Kidney (tissue), 22 donors: ENCODE measurements at places on chromosomes 3 and 15. TPM values are rescaled to one million over a fixed set of nuclear protein-coding genes. Genes with fewer than 3 reads are reported as not detected.

- H3K27ac ChIP-seq: no peak overlapping the region
- no peaks in the 10 kb centered on the region for H3K36me3 ChIP-seq
- H3K4me1 ChIP-seq: no peaks in the 10 kb centered on the region
- DNase-seq: no peak
Measured at GRCh38 chr3:120143676-120144075, 49.4 kb upstream of the GSK3B start.

The TUBGCP4 gene
- 12.9 TPM for total RNA-seq

DNA sequence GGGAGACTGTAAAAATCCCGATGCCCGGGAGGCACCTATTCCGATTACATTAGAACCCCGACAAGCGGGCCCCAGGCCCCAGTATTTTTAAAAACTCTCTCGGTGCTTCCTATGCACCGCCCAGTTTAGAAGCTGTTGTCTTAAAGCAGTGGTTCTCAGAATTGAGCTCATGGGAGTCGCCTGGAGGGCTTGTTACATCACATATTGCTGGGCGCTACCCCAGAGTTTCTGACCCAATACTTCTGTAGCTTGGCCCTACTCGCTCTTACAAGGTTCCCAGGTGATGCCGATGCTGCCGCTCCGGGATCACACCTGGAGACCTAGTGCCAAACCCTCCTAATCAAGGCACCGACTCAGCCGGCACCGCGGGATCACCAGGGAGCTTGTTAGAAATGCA, 35.2 kb downstream of the CPN2 start:
- H3K4me3 ChIP-seq: peak overlapping the region; percentile 3
- H3K36me3 ChIP-seq: no peaks in the 10 kb centered on the region
- H3K27me3 ChIP-seq: no peaks in the 10 kb centered on the region
- peaks cover 21% of the 10 kb centered on the region for H3K4me1 ChIP-seq
- H3K27ac ChIP-seq: no peak overlapping the region

DNA sequence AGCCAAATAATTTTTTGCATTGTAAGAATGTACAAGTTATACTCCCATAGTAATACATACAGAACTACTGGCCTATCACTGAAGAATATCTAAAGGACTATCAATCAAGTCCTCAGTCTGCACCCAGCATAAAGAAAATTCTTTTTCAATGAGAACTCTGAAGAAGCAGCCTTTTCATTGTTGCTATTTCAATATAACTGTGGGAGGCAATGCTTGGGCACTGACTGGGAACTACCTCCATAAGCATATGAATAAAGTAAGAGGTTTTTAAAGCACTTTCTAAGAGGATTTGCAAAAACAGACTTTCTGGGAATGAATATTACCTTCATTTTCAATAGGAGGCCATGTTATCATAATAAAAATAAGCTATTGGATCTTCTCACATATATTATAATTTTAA, 24.6 kb upstream of the NECTIN3 start:
- H3K4me3 ChIP-seq: no peak overlapping the region
- no peaks in the 10 kb centered on the region for H3K27me3 ChIP-seq
- DNase-seq: no peak
- H3K4me1 ChIP-seq: no peaks in the 10 kb centered on the region
- H3K36me3 ChIP-seq: no peaks in the 10 kb centered on the region

- peak; percentile 98 for DNase-seq
- H3K27ac ChIP-seq: peak overlapping the region; percentile 89
- no peaks in the 10 kb centered on the region for H3K36me3 ChIP-seq
- peaks cover 56% of the 10 kb centered on the region for H3K4me1 ChIP-seq
- no peaks in the 10 kb centered on the region for H3K27me3 ChIP-seq
- peak overlapping the region; percentile 42 for H3K4me3 ChIP-seq
Measured at GRCh38 chr15:68795298-68795848, 25.3 kb downstream of the ANP32A start.

DNA sequence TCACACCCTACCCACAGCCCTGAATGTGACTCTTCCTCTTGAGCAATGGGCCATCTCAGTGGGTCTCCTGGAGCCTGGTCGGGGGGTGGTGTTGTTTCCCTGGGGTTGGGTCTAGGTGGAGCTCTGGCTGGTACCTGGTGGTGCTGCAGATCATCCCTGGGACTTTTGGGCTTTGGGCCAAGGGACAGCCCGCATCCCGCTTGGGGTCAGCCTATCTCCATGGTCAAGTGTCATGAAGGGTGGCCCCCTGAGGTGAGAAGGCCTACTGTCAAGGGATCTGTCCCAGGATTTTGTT, 202.0 kb downstream of the UBE3A start:
- no peaks in the 10 kb centered on the region for H3K36me3 ChIP-seq
- no peaks in the 10 kb centered on the region for H3K4me1 ChIP-seq
- peak; percentile 9 for DNase-seq

The CIP2A gene
- 3.5 TPM for total RNA-seq

The PTH1R gene
- total RNA-seq: 286 TPM

DNA sequence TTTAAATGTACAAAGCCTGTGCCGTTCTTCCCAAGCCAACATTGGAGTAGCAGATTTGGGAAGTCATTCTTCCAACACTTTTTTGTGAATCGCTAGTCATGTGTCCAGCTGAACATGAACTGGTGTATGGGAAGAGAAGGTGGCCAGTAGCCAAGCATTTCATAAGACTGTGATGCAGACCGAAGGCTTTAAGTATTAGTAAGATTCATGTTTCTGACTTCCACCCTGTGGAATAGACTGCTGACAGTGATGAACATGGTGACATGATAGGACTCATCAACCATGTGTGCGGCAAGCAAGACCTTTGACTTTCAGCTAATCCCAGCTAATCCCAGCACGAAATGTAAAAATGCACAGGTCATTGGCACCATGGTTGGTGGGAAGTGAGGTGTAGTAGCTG, 48.3 kb upstream of the THSD4 start:
- no peak overlapping the region for H3K27ac ChIP-seq
- H3K4me1 ChIP-seq: no peaks in the 10 kb centered on the region
- no peak overlapping the region for H3K4me3 ChIP-seq
- DNase-seq: no peak
- H3K36me3 ChIP-seq: no peaks in the 10 kb centered on the region

DNA sequence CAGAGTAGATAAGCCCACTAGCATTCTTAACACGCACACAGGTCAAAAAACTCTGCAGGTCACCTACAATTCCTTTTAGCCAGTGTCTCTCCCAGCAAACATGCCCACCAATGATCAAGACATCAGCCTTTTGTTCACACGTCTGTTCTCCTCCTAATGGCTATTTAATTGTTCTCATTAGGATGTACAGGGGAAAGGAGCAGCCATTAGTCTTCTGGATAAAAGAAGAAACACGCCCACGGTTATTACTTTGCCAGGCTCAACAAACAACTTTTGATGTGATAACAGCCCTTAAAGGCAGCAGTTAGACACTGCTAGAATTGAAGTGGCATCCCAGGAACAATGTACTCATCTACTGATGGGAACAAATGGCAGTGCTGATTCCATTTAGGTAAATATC, 108.8 kb downstream of the NTRK3 start:
- no peaks in the 10 kb centered on the region for H3K36me3 ChIP-seq
- no peaks in the 10 kb centered on the region for H3K27me3 ChIP-seq
- no peak overlapping the region for H3K27ac ChIP-seq
- DNase-seq: no peak

DNA sequence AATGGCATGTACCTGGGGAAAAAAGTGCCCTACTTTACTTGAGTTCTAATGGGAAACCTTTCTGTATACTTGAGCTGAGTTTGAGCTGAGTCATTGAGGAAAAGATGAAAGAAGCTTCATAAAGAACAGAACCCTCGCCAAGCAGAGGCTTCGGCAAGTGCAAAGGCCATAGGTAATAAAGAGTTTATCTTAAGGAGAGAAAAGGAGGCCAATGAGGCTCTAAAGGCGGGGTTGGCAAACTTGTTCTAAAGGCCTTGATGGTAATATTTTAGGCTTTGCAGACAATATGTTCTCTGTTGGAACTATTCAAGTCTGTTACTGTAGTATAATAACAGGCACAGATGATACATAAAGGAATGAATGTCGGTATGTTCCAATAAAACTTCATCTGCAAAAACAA, 17.6 kb upstream of the TRAT1 start:
- H3K27me3 ChIP-seq: no peaks in the 10 kb centered on the region
- no peak overlapping the region for H3K4me3 ChIP-seq
- H3K4me1 ChIP-seq: no peaks in the 10 kb centered on the region
- DNase-seq: no peak
- H3K36me3 ChIP-seq: no peaks in the 10 kb centered on the region

GRCh38 chr3:64494526-64494925, 193.3 kb downstream of the ADAMTS9 start:
- no peaks in the 10 kb centered on the region for H3K27me3 ChIP-seq
- H3K27ac ChIP-seq: no peak overlapping the region
- no peaks in the 10 kb centered on the region for H3K36me3 ChIP-seq
- peaks cover 14% of the 10 kb centered on the region for H3K4me1 ChIP-seq
- DNase-seq: no peak

DNA sequence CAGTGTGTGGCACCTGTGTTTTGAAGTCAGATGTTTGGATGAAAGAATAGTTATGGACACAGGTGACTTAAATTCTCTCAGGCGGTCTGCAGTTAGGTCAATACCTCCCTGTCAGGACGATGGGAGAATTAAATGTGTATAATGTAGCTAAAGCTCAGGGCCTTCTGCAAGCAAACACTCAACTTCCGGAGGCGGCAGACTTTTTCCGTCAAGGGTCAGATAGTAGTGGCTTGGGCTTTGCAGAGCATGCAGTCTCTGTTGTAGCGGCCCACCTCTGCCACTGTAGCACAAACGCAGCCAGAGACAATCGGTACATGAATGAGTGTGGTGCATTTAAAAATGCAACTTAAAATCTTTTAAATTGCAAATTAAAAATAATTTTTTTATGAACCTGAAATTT, 47.4 kb downstream of the CMTM8 start:
- DNase-seq: peak; percentile 80
- no peaks in the 10 kb centered on the region for H3K36me3 ChIP-seq
- no peak overlapping the region for H3K27ac ChIP-seq

The ITPR1 gene
- total RNA-seq: 81.2 TPM

GRCh38 chr3:114624571-114625181, 330.8 kb downstream of the TIGIT start:
- no peaks in the 10 kb centered on the region for H3K27me3 ChIP-seq
